Lung (tissue), 17 donors: ENCODE measurements at places on chromosomes 5 and 9. TPM values are rescaled to one million over a fixed set of nuclear protein-coding genes. Genes with fewer than 3 reads are reported as not detected.

- H3K36me3 ChIP-seq: no peaks in the 10 kb centered on the region
- H3K4me3 ChIP-seq: no peak overlapping the region
- DNase-seq: no peak
- H3K27me3 ChIP-seq: peaks cover 7% of the 10 kb centered on the region
- no peak overlapping the region for H3K27ac ChIP-seq
Measured at GRCh38 chr5:170499621-170500020, 4.2 kb upstream of the KCNIP1 start.

Gene PLEKHG4B
- total RNA-seq: 4.0 TPM

DNA sequence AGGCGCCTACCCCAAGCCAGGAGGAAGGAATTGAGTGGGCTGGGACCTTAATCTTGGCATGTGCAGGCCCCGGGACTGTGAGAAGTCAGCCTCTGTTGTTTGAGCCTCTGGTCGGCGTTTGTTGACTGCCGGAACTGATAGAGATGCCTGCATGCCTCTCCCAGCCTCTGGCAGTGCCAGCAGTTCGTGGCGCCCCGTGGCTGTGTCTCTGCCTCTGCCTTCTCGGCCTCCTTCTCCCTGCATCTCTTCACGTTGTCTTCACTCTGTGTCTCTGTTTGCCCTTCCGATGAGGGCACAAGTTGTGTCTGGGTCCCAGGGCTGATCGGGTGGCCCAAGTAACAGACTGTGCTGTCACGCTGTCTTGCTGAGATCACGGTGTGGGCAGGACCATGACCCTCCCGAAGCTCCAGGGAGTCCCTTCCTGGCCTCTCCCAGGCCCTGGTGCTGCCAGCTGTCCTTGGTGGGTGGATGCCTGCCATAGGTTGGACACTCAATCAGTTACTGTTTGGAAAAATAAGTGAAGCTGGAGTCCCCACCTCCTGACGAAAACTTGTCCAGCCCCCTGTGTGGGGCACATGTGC, 133.5 kb upstream of the LPCAT1 start:
- no peak overlapping the region for H3K27ac ChIP-seq
- H3K36me3 ChIP-seq: no peaks in the 10 kb centered on the region
- DNase-seq: no peak
- H3K27me3 ChIP-seq: peaks cover 39% of the 10 kb centered on the region
- H3K4me3 ChIP-seq: no peak overlapping the region

Gene GPR21
- total RNA-seq: 6.1 TPM

- no peak for DNase-seq
- no peak overlapping the region for H3K27ac ChIP-seq
- no peaks in the 10 kb centered on the region for H3K27me3 ChIP-seq
- H3K4me1 ChIP-seq: no peaks in the 10 kb centered on the region
Measured at GRCh38 chr5:39479537-39479936, 54.8 kb upstream of the DAB2 start.

- DNase-seq: no peak
- peaks cover 4% of the 10 kb centered on the region for H3K4me1 ChIP-seq
- no peaks in the 10 kb centered on the region for H3K36me3 ChIP-seq
- no peak overlapping the region for H3K27ac ChIP-seq
- no peaks in the 10 kb centered on the region for H3K27me3 ChIP-seq
Measured at GRCh38 chr9:77712533-77713130, 64.5 kb upstream of the GNA14 start.

Gene SHOC1
- total RNA-seq: 0.40 TPM
